GM23248 (cell line): ENCODE measurements at places on chromosomes 6 and 20. TPM values are rescaled to one million over a fixed set of nuclear protein-coding genes. Genes with fewer than 3 reads are reported as not detected.

GRCh38 chr6:81900616-81901015 lies 148.1 kb upstream of the TENT5A start:
- no peak overlapping the region for H3K4me3 ChIP-seq
- no peaks in the 10 kb centered on the region for H3K27me3 ChIP-seq
- no peaks in the 10 kb centered on the region for H3K36me3 ChIP-seq
- DNase-seq, result no peak
- H3K27ac ChIP-seq, result no peak overlapping the region

The PI3 gene
- 1.5 TPM in 1 of 2 replicates, not detected in the other for total RNA-seq

The PANK2 gene
- 43.7 and 65.1 TPM in 2 replicates for total RNA-seq

DNA sequence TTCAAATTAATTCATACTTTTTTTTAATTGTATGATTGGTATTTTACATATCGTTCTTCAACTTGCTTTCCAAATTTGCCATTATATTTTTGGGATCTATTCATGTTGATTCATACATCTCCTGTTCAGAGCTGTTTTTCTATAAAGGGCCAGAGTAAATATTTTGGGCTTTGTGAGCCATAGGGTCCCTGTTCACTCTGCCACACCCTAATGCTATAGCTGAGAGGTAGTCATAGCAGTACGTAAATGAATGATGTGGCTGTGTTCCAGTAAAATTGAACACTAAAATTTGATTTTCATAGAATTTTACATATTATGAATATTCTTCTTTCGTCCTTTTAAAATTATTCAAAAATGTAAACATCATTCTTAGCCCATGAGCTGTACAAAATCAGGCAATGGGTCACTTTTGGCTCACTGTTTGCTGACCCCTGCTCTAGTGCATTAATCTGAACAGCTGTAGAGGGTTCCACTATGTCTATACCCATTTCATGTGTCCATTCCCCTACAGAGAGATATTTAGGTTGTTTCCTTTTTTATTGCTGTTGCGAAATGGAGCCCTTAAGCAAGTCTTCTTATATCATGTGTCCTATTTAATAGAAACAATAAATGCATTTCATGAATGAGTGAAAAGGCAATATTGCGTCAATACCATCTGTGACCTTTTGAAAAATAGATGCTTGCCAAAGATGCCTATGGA lies 136.4 kb upstream of the SALL4 start:
- H3K36me3 ChIP-seq, result no peaks in the 10 kb centered on the region
- H3K4me1 ChIP-seq, result peaks cover 5% of the 10 kb centered on the region; the same call in 1 of the 2 replicates
- peak; percentile 9 for DNase-seq
- no peak overlapping the region for H3K27ac ChIP-seq

DNA sequence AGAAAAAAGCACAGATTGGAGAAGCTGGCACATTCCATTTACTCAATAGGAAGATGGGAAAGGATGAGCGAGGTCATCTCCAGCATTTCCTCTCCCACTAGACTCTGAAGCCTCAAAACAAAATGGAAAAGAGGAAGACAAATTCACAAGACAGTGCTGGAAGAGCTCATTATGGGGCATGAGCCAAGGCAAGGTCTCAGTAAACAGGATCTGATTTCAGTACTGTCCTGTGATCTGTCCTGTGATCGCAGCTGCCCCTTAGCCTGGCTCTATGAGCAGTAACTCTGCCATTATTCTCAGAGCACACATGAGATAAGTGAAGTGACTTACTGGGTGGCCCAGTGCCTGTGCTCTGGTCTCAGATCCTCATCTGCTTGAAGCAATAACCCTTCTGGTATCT lies 68.1 kb upstream of the SLC4A11 start:
- H3K27me3 ChIP-seq, result no peaks in the 10 kb centered on the region
- DNase-seq, result no peak
- peaks cover 61% of the 10 kb centered on the region for H3K36me3 ChIP-seq
- H3K4me3 ChIP-seq, result no peak overlapping the region
- H3K27ac ChIP-seq, result no peak overlapping the region

DNA sequence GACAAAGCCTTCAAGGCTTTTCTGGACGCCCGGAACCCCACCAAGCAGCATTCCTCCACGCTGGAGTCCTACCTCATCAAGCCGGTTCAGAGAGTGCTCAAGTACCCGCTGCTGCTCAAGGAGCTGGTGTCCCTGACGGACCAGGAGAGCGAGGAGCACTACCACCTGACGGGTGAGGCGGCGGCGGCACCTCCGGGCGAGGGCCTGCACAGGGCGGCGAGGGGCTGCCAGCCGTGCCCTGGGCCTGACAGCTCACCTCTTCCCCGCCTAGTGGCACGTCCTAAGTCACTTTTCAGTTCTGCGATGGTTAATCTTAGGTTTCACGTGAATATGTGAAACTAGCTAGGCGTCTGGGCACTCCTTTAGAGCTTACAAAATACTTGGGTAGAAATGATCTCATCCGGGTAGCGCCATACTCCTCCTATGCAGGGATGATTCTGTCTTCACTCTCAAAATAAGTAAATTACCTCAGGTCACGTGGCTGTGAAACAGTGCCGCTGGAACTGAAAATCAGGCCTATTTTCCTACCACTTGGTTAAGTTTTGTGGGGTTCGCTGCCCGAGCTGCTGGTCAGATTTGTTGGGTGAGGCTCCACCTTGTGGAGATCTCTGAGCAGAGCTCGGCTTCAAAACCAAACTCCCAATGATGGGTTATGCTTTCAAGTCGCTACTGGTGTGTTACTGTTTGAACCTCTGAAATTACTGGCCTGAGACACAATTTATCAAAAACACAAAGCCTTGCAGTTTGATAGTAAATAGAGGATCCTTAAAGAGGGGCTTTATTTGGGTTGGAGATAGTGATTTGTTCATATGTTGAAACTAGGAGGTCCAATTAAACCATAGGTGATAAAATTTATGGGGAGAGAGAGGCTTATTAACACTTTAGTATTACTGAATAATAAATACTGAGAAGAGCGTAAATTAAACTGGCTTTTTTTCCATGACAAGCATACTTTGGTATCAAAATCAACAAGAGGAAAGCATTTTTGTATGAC lies 15.5 kb upstream of the CLDN20 start:
- no peak overlapping the region for H3K4me3 ChIP-seq
- DNase-seq, result peak; percentile 78
- no peaks in the 10 kb centered on the region for H3K4me1 ChIP-seq
- no peak overlapping the region for H3K27ac ChIP-seq
- 0 out of 2 replicates have a peak, but pooled peaks cover 3% of the 10 kb centered on the region for H3K36me3 ChIP-seq
- H3K27me3 ChIP-seq, result no peaks in the 10 kb centered on the region

DNA sequence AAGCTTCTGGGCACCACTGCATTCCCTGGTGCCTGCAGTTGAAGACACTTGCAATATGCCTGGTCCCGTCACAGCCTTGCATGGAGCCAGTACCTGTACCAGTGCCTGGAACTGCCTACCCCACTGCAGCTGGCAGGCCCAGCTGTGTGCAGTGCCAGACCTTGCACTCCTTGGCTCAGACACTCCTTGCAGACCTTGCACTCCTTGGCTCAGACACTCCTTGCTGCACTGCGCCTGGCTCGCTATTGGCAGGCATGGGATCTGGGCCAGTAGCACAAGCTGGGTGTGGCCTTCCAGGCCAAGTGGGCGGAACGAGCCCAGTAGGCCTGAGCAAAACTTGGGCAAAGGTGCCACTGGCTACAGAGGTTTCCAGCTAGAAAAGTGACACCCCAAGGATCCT lies 1189.1 kb downstream of the GRIK2 start:
- H3K4me3 ChIP-seq, result no peak overlapping the region
- DNase-seq, result no peak
- H3K4me1 ChIP-seq, result no peaks in the 10 kb centered on the region

GRCh38 chr6:40965046-40965445 lies 74.0 kb downstream of the UNC5CL start:
- H3K36me3 ChIP-seq, result no peaks in the 10 kb centered on the region
- H3K4me1 ChIP-seq, result peaks cover 10% of the 10 kb centered on the region
- no peak overlapping the region for H3K4me3 ChIP-seq
- no peak for DNase-seq

DNA sequence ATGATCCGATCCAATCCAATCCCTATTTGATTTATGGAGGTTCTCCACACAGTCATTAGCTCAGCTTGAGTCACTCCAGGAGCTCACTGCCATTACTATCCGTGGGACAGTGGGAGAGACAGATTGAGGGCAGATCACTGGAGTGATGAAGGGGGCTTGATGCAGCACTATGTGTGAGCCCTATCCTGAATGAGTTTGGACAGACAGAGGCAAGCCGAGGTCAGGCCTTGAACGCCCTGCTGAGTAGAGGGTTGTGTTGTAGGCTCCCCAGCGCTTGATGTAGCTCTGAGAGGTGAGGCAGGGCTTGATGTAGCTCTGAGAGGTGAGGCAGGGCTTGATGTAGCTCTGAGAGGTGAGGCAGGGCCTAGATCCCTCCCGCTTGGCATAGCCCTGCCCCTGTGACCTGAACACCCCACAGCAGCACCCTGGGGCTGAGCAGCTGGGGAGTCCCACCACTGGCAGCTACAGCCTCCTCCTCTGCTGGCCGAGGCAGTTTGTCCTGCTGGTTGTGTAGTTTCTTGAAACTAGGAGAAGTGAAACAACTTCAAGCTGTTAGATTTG lies 58.7 kb downstream of the ZFAND3 start:
- H3K27me3 ChIP-seq, result no peaks in the 10 kb centered on the region
- no peaks in the 10 kb centered on the region; the same call in 1 of the 2 replicates for H3K36me3 ChIP-seq
- peaks cover 32% of the 10 kb centered on the region for H3K4me1 ChIP-seq
- peak; percentile 65 for DNase-seq
- peak overlapping the region; percentile 17; the same call in 1 of the 2 replicates for H3K4me3 ChIP-seq
